ENCODE measurements at places on chromosomes 3 and 15.

DNA sequence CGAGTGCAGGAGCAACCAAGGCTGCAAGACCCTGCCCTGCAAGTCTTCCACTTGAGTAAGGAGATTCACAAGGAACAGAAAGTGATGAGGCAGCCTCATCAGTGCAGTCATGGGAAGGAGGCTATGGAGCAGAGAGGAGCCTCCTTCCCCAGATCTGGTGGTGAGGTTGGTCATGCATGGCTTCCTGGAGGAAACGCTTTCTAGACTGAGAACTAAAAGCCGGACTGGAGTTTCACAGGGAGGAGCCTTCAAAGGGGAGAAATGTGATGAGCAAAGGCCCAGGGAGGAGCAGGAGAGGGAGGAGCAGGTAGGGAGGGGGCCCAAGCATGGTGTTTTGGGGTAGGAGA, 139.9 kb downstream of the SRGAP3 start:
- no peak for DNase-seq

- DNase-seq: no peak
Observed at GRCh38 chr3:109532257-109533216, 195.2 kb upstream of the DPPA4 start.

DNA sequence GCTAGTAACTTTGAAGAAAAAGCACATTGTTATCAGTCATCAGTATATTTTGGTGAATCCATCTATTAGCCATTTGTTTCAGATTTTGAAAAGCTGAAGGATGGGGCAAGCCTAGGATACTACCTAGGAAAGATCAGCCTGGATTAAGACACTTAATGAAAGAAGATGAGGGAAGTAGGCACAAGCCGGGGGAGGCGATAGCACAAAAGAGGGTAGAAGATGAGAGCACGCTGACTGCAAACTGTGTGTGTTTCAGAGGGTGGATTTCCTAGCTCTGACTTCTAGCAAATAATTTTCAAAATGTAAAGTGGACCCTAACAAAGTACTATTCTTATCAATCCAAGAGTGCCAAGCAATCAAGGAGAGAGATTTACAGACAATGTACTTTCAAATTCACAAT, 22.2 kb upstream of the SOX2 start:
- no peak for DNase-seq

DNA sequence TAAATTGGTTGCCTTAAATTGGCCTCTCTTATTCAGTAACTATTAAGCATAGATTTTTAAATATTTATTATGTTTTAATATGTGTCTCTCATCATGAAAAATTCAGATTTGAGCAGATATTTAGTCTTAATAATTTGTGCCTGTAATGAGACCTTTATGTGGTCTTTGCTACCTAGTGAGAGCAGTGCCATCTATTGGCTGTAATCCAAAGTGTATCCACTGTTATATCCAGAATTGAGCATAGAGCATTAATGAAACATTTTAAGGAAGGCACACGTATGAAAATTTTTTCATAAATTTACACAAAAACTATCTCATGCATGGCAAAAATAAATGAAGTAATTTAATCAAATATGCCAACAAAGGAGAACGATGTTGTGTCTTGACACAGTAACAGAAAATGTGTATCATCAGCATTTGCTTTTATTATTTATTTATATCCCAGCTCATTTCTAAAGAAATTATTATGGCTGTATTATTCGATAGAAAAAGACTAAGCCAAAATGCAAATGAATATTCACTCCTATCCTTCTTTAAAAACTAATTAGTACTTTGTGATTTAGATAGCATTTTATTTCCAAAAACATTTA, 203.5 kb downstream of the RSRC1 start:
- peak; percentile 20 for DNase-seq

- DNase-seq: no peak
Observed at GRCh38 chr3:179853176-179853575, 183.6 kb downstream of the PEX5L start.

DNA sequence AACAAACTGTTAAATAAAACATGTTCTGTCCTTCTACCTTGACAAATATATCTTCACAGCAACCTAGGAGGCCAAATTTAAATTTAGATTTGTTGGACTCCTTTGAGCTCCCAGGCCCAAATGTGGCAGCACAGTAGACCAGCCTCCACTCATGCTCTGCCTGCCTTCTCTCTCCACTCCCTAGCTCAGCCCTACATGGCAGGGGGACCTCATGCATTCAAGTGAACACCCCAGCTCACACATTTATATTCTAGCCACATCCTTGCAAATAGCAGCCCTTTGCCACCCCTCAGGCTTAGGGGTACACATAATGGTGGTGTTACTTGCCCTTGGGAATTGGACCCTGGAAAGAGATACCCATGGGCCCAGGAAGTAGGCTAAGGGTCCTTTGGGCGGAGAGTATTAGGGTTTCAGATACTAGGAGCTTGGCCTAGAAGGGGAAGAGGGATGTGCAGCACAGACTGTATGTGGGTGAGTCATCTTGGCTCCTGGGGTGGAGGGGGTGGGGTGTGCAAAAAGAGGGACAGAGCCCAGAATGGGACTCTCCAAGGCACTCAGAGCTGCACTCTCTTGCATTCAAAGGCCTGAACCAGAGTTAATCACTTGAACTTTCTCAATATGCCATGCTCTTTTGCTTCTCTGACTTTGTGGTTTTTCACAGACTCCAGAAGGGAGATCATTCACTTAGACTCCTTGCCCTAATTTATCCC, 268.4 kb upstream of the ROPN1 start:
- no peak for DNase-seq

- DNase-seq: peak; percentile 28
Observed at GRCh38 chr3:195806211-195806915, 5.4 kb downstream of the MUC4 start.

- DNase-seq: no peak
Observed at GRCh38 chr15:68497206-68497910, 65.4 kb upstream of the ITGA11 start.

DNA sequence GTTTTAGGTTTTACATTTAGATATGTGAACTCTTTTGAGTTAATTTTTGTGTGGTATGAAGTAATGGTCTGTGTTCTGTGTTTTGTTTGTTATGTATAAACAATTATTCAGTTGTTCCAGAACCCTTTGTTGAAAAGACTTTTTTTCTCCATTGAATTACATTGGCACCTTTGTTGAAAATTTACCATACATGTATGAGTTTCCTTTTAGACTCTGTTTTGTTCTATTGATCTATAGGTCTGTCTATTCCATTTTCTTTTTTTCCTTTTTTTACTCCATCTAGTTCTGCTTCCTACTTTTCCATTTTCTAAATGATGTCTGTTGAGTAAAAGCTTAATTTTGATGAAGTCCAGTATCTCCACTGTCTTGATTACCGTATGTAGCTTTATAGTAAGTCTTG, 31.4 kb downstream of the ARIH2 start:
- DNase-seq: no peak

GRCh38 chr3:155701882-155702465, 42.9 kb downstream of the PLCH1 start:
- DNase-seq: peak; percentile 54

GRCh38 chr3:21446027-21446426, 305.0 kb downstream of the ZNF385D start:
- no peak for DNase-seq

DNA sequence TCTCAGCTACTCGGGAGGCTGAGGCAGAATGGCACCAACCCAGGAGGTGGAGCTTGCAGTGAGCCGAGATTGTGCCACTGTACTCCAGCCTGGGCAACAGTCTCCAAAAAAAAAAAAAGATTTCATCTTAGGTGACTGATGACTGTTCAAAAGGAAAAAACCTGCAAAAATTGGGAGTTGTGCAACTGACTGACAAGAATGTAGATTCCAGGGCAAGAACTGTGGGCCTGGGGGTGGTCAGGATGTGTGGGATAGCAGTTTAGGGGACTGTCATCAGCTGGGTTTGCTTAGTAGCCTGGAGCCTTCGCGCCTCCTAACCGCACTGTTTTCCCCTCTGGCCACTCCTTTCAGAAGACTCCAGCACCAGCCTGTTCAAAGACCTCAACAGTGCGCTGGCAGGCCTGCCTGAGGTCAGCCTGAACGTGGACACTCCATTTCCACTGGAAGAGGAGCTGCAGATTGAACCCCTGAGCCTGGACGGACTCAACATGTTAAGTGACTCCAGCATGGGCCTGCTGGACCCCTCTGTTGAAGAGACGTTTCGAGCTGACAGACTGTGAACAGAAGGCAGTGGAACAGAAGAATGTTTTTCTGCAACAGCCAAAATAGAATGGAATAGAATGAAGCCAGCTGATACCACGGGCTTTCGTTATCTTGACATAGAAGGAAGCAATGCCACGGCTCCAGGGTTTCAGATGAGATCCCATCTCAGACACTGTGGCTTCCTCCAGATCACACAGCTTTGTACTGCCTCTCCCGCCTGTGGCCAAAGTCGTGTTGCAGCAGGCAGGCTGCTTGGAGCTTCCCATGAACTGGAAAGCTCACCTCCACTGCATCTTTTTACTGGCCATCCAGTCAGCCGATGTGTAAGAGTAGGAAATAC, 75.3 kb upstream of the BLM start:
- no peak for DNase-seq

Data from NCI-H345 (cell line).